ENCODE measurements at places on chromosomes 1 and 21. TPM values are rescaled to one million over a fixed set of nuclear protein-coding genes. Genes with fewer than 3 reads are reported as not detected.

The TSPEAR gene
- total RNA-seq = not detected

The WNT4 gene
- total RNA-seq = not detected

The LCE3E gene
- total RNA-seq = not detected

The BEND5 gene
- total RNA-seq = 0.59 TPM

The AKT3 gene
- 66.3 TPM for total RNA-seq

The PRELP gene
- 10.8 TPM for total RNA-seq

All from smooth muscle cell of the pulmonary artery (primary cell).